ENCODE measurements at places on chromosomes 7 and 10.

DNA sequence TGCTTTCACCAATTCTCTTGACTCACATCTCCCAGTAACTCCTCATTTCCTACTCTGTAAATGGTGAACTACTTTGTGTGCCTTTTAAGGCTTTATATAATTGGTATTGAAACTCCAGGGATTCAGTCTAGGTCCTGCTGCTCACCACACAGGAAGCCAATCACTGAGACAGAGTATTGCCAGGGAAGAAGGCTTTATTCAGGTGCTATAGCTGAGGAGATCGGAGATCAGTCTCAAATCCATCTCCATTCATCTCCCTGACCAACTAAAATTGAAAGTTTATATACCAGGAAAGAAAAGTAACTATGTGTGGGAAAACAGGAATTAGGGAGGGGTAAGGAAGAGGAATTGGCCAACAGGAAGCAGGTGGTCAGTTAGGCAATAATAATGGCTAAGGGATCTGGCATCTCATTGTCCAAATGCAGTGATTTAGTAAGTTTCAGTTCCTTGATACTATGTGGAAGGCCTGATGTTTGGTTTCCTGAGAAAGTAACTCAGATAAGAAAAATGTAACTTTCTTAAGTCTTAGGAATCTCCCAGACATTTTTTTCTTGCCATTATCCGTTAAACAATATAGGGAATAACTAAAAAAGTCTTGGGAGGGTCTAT lies 10.2 kb upstream of the SDHAF3 start:
- no peak for DNase-seq

- DNase-seq: no peak
Measured at GRCh38 chr10:76020630-76021029, 589.2 kb downstream of the LRMDA start.

DNA sequence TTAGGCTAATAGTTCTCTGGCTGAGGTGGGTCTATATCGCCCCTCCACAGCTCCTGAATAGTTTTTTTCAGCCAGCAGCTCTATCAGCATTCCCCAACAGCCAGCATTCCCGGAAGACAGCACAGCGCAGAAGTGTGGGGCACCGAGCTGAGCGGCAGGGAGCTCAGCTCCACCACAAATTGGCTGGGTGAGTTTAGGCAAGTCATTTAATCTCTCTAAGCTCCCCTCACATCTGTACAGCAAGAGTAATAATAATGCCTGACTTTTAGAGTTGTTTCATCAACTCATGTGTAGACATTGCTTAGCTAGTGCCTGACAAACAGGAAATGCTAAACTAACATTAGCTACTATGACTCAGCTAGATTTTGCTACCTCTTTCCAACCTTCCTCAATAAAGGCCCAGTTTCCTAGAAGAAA lies 247.9 kb upstream of the PTN start:
- DNase-seq: no peak

- no peak for DNase-seq
Measured at GRCh38 chr10:57008189-57008588, 647.1 kb upstream of the ZWINT start.

DNA sequence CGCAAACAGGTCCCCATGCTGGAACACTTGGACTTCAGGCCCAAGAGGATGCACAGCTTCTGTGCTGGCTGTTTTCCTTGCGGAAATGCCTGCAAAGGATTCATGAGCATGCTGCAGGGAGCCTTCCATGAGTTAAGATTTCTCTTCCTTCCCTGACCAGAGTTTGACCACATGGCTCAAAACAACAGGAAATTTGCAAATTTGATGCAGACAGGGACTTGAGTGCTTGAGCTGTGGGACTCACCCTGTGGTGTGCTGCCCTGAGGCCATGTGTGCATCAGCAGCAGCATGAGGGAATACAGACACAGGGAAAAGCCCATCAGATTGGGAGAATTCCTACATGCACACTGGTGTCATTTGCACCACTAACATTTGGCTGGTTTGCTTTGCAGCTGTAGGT lies 195.4 kb downstream of the CDC14C start:
- no peak for DNase-seq

DNA sequence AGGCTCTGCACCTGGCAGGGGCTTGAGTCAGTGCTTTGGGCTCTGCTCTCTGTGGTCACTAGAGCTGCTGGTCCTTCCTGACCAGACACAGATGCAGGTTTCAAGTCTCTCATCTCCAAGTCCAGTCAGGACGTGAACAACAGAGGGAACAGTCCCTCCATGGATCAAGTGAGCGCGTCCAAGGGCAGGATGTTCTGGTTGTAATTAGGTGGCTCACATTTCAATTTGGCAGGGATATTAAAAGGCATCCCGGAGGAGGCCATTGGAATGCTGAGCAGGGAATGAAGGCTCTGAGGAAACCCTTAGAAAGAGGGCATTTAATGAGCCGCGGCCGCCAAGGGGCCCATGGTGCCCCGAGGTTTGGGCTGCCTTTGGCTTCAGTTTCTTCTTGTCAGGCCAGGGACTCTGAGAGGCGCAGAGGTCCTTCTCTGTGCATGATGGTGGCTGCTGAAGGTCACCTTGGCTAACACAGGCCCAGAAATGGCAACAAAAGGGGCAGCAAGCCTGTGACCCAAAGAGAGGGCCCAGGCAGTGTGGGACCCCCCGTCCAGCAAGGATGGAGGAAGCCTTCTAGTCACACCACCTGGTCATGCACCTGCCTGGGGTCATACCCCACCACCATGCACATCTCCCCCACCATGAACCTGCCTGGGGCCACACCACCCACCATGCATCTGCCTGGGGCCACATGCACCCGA lies 30.7 kb upstream of the INPP5A start:
- DNase-seq: no peak

DNA sequence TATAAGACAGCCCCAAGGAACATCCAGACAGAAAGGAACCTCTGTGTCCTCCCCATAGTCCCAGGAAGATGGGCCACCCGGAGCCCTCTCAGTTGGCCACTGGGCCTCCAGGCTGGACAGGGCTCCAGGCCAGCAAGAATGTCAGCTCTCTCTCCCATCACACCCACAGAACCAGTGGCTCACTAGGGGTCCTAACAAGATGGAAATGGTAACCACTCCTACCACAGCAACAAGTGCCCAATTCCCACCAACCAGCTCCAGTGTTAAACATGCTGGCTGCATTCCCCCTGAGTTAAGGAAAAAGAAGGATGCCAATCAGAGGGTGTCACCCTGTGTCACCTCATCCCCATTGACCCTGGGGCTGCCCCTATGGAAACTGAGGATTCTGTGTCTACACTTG lies 333.0 kb downstream of the GRID1 start:
- no peak for DNase-seq

GRCh38 chr10:98167191-98167590 lies 32.7 kb downstream of the R3HCC1L start:
- DNase-seq: no peak

GRCh38 chr7:3193379-3194120 lies 107.5 kb upstream of the SDK1 start:
- DNase-seq: no peak

DNA sequence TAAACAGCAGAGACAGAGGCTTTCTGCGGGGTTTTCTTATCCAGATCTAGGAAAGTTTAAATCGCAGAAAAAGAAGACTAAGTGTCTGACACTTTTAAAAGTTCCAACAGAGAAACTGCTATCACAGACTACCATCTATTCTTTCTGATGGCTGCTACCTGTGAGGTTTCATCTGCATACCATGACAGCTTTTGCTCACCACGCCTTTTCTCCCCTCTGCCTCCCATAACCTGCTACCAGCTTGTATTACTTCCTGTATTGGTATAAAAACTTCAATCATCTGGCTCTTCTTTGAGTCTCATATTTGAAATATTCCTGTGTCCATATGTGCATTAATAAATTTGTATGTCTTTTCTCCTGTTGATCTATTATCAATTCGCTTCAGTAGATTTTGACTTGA lies 34.1 kb upstream of the RTKN2 start:
- DNase-seq: no peak

- no peak for DNase-seq
Measured at GRCh38 chr7:131292141-131292905, 35.4 kb upstream of the MKLN1 start.

DNA sequence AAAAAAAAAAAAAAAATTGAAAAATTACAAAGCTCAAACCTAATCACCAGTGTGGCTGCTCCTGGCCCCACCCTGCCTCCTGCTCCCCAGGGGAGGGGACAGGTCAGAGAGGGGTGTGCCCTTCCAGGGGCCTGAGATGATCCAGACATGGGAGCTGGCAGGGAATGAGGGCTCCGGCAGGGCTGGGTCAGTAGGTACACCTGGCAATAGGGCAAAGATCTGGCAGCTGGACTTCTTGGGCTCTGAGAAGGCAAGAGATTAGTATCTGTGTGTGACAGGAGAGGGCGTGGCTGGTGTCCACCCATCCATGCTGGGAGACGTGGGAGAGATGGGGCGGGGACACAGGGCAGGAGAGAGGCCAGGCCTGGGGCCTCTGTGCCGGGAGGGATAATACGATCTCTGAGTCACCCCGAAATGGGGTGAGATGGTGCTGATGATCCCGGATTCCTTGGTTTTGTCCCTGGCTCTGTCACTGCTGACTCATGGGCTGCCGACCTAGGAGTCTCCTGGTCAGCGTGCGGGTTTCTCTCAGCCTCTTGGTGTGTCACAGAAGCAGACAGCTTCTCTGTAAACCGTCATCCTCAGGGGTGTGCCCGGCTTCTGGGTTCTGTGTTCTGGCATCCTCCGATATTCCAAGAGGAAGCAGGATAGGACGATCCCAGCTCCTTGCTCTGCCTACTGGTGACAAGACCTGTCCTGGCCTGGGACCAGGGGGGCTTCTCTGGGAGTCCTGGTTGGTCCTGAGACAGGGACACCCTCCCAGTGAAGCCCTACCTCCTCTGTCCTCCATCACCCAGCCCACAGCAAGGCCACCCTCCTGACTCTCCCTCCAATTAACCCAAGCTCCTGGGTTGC lies 8.2 kb upstream of the CLDN4 start:
- DNase-seq: no peak

Data from neuronal stem cell (in vitro differentiated cells).